Lung (tissue), 17 donors: ENCODE measurements at places on chromosomes 5 and 9.

DNA sequence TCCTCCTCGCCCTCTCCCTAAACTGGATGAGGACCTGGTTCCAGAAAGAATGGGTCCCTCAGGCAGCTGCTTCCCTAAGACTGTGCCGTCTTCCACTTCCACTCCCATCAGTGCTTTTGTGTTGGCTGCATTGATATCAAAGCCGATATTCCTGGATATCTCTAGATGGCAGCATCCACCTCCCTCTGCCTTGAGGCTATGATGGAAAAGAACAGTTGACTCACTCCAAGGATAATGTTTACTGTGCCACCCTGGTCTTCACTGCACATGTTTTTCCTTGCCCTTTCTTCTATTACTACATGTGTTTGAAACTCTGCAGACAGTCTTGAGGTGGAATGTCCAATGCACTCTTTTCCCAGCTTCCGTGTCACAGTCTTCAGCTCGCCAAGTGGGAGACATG lies 211.6 kb downstream of the MAST4 start:
- peak; percentile 76 for DNase-seq

- DNase-seq = no peak
These were observed 61.2 kb upstream of the GCNT4 start for GRCh38 chr5:75113354-75114113.

GRCh38 chr9:95065224-95065623 lies 252.3 kb downstream of the FANCC start:
- DNase-seq = no peak

DNA sequence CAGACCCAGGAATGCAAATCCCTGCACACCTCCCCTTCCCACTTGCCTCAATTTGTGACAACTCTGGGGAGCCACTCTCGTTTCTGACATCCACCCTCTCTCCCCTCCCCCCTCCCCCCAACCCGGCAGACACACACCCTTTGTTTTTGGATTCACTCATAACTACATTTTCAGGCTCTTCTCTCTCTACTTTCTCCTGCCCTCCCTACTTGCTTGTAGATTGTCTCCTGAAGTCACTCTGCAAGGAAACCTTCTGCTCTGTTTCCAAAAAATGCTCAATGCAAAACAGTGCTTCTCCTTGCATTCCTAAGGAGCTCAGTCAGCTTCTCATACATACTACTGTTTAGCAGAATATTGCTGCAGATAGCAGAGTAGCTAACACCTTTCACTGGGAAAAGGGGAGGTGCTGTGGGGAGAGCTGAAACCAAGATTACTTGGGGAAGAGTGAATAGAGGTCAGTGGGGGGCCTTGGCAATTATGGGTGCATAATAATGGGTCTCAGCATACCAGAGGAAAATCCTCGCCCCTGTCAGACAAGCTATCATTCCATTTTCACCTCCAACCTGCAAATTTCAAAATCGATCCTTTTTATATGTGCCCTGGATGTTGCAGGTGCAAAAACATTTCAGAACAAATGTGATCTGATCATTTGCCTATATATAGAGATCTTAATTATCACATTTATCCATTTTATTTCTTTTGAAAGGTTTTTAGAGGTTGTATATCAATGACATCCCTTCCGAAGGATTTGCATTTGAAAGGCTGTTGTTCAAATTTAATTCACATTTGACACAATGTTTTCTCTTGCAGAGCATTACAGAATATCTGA lies 1860.7 kb upstream of the WWC1 start:
- DNase-seq = no peak
